ENCODE measurements at places on chromosomes 6 and 20.

DNA sequence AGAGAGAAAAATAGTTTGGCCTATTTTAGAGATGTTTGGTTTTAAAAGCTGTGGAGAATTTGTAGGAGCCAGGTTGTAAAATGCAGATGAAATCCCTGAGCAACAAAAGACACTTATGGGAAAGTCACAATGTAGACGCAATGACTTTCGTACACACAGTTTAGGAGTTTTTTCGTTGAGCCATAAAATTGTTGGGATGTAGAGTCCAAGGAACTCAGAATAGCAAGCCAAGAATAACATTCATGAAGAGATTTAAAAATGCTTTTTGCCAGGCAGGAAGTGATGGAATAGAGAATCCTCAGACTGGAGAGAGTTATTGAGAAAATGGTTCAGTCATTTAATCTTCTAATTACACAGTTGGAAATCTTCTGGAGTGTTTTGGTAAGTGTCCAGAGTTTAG, 11.5 kb upstream of the PROKR2 start:
- no peak for DNase-seq

- no peak for DNase-seq
Measured at GRCh38 chr6:2037237-2037926, 208.0 kb downstream of the GMDS start.

DNA sequence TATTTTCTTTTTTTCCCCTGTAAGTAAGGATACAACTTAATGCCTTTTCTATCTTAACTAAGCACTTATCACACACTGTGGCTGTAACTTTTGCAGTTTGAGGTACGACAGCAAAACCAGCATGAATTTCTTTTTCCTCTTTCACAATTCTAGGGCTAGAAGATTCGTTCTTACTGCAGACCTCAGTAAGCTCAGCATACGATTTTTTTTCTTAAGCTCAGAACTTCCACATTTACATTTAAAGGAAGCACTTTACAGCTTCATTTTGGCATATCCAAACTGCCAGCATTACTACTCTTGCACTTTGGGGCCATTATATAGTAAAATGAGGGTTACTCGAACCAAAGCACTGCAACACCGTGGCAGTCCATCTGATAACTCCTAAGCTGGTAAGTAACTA, 889 bp upstream of the CHMP4B start:
- no peak for DNase-seq

- DNase-seq: no peak
Measured at GRCh38 chr6:116426551-116426950, 34.6 kb upstream of the CALHM6 start.

DNA sequence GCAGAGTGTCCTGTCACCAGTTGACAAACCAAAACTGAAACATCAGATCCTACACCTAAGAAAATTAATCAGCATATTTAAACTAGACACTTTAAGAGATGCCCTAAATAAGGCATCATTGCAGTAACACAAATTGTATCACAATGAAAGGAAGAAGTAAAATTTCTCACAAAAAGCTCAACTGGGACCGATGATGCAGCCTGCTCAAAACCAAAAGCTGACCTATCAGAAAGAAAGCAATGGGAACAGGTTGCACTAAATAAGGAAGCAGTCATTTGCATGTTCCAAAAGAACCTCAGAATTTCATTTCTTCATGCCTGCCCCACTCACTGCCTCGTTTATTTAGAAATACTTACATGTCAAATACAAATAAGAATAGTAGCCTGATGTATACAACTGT, 12.1 kb downstream of the HIVEP2 start:
- DNase-seq: no peak

DNA sequence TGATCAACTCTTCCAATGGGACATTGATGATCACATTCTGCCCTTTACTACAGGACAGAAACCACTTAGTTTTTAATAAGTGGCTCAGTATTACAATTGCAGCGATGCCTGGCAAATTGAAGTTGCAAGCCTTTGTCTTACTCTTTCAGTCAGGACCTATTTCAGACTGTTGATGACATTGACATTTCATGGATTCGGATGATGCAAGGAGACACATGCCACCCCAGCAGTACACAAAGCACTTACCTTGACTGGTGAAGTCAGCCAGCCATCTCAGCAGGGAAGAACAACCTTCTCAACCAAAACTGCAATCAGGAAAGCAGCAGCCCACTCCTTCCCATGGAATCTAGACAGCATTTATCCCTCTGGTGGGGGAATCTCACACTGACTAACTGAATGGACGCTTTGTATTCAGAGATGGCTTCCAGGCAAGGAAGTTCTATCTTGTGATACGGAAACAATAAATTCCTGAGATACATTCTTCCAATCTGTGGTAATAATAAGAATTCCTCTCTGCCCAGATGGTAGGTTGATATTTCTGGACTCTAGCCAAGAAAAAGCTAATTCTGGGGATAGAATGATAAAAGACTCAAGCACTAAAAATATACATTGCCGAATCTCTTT, 24.8 kb downstream of the NFYA start:
- DNase-seq: no peak

DNA sequence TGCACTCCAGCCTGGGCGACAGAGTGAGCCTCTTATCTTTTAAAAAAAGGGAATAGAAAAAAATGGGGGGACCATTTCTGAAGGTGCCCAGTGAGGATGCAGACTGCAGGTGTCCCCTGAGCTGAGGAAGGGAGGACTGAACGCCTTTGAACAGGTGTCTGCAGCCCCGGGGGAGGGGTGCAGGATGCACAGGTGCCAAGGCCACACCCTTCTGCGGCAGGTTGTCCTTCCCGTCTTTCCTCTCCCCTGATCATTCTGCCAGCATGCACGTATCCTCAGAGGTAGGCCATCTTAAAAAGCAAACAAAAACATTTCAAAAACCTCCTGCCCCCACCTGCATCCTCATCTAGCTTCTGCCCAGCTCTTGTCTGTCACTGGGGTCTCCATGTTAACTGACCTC, 101.3 kb downstream of the MTHFD1L start:
- DNase-seq: no peak

- no peak for DNase-seq
Measured at GRCh38 chr6:82836022-82836575, 229.5 kb downstream of the UBE3D start.

DNA sequence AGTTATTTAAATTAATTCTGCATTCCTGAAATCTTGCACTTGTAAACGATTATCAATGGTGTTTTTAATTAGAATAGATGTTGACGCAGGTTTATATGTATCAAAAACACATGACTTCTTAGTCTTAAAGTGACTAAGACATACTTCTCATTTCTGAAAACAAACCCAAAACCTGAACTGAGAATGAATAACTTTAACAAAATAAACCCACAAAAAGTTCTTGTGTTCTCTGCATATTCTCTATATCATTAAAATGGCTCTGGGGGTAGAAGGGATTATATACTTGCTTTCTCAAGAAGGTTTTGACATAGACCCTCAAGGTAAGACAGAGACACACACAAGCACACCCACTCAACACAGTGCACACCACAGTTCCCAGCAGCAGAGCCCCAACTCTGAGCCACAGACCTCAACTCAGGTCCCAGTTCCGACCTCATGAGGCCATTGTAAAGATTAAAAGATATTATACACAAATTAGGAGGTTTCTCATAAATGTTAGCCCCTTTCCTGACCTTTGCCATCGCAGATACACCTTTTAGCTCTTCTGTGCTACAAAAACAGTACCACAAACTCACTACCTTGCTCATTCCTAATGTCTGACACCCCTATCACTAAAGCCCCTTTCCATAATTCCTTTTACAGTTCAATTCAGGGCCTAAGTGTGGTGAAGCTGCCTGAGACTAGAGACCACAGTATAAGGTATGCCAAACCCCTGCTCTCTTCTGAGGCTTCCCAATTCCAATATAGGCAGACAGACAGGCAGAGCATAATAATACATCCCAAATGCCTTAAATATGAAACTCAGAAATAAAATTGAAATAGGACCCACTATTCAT, 267.8 kb downstream of the PTPRK start:
- no peak for DNase-seq

- DNase-seq: no peak
Measured at GRCh38 chr6:166907871-166908806, 48.2 kb downstream of the RNASET2 start.
